ENCODE measurements at places on chromosomes 7 and 10.

- no peak for DNase-seq
These were observed 5.7 kb upstream of the TNRC18 start for GRCh38 chr7:5429253-5429856.

- DNase-seq, result no peak
These were observed 140.6 kb upstream of the HPS1 start for GRCh38 chr10:98587156-98587837.

DNA sequence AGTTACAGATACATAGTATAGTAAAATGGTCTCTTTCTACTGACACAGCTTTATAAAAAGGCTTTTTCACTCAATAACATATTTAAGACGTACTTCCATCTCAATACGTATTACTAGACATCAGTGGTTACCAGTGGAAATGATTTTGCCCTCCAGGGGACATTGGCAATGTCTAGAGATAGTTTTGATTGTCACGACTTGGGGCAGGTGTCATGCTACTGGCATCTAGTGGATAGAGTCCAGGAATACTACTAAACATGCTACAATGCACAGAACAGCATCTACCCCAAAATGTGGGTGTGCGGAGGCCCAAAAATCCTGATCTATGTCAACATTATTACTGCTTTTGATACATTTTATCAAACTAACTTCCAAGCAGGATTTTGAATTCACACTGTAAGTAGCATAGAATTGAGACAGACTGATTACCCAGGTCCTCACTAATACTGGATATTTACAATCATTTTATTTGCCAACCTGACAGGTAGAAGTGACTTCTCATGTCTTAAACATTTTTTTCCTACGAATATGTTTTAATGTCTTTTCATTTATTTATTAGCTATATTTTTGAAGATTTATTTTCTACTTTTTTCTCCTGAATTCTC lies 53.8 kb downstream of the HGF start:
- no peak for DNase-seq

GRCh38 chr7:137930581-137930980 lies 71.3 kb downstream of the CREB3L2 start:
- DNase-seq, result no peak

GRCh38 chr7:2460188-2460587 lies 16.0 kb downstream of the GRIFIN start:
- DNase-seq, result no peak

DNA sequence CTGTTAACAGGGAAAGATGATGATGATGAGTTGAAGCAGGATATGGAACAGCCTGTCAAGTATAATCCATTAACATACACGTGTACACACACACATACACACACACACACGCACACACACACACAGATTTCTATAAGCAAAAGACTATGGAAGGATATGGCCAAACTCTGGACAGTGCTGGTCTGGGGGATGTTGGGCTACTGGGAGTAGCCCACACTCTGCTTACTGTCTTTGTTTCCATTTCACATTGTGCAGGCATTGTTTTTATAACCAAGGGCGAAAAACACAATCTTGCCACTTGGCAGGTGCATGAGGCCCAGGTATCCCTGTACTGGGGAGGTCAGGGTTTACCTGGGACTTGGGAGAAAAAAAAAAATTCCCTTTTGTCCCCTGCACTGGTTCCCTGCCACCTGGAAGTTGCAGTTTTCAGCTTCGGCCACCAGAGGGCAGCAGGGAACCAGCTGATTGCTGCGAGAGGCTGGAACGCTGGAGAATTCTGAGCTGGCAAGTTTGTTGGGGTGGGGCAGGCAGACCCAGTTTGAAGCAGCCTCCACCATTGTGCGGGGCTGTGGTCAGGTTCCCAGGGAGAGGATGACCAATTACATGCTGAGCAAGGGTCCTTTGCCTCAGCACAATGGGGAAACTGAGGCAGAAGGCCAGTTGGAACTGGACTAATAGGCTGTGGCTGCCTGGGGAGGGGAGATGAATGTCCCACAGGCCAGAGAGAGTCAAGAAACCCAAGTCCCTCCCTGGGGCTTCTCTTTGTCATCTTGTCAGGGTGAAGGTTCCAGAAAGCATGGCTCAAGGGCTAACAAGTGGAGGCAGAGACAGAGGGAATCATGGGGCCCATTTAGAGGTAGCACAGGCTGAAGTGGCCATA lies 27.3 kb downstream of the PPIF start:
- DNase-seq, result peak; percentile 94

DNA sequence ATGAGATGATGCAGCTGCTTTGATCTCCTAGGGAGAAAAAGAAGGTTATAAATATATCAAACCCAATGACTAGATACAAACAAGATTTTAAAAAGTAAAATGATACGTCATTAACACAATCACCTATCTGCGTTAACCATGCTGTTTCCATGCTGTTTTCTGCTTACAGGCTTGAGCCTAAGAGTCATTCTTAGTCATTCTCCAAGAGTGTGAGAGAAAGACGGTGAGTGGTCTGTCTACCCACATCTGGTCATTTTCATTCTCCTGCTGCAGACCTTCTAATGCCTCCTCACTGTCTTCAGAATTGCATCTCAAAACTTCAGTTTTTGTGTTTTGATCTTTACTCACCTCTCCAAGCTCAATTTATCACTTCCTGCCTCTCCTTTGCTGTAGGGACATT lies 98.0 kb upstream of the ELMO1 start:
- DNase-seq, result no peak

DNA sequence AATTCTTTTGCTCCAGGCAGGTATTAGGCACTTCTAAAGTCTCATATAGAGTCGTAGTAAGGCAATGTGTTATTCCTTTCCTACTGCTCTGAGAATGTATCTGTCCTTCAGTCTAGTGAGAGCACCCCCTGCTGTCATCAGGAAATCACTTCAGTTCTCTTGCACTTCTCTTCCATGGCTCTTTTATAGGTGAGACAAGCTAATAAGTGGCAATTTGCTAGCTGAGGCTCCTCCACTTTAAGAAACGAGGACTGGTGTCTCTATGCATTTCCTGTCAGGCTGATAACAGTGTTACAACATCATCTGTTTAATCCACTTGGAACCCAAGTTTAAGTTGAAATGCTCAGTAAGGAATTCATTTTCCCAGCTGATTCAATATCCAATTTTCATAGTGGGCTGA lies 350.6 kb downstream of the TFEC start:
- no peak for DNase-seq

GRCh38 chr7:37287131-37287855 lies 161.4 kb downstream of the ELMO1 start:
- DNase-seq, result no peak

GRCh38 chr10:131625041-131625440 lies 275.8 kb upstream of the PPP2R2D start:
- no peak for DNase-seq

Data from H1 (cell line).